ENCODE measurements at places on chromosomes 4 and X.

DNA sequence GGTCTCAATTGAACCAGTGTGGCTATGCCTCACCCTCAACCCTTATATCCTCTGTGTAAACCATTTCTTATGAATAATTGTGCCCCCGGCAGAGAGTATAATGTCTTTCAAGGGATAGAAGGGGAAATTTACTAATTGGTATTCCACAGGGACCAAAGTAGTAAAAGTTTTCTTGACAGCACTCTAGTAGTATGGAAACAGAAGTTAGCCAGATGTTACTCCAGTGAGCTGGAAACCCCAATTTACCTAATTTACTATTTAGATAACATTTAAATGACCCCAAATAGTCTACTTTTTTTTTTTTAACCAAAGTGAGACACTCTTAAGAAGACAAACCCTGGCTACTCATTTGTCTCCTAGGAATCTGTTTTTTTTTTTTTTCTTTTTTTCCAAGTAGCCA lies 32.3 kb downstream of the DTHD1 start:
- DNase-seq, result no peak

DNA sequence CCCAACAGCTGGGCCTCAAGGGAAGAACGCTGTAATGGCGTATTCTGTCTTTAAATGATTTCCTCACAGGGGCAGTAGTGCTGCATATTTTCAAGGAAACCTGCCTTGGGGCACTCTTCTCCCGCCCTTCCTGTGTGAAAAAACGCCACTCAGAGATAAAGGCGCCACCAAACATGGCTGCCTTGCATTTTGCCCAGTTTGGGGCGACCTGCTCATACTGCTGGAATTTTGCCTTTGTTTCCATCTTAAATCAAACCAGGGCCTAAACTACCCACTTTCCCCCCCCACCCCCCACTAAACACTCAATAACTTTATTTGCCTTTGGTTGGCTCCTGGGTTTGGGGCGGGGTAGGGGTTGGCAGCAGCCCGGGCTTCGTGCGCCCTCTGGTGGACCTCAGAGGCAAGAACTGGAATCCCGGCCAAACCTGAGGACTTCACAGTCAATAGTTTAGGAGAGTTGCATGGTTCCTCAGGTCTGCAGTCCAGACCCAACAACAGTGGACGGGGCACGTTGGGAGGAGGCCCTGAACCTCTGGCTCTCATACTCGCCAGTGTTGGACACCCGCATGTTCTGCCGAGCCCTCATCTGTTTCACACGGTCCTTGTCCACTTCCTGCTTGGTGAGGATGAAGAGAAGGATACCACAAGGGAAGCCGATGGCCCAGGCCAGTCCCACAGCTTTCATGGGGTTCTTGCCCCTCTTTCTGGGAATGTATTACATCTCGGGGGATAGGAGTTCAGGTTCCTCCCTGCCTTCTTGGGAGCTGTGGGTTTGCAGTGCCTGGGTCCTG lies 220.1 kb upstream of the STK26 start:
- DNase-seq, result peak; percentile 7

- DNase-seq, result no peak
Observed at GRCh38 chr4:76488888-76489685, 54.1 kb downstream of the SHROOM3 start.

GRCh38 chr4:71974681-71975080 lies 57.1 kb upstream of the NPFFR2 start:
- DNase-seq, result no peak

GRCh38 chrX:19909761-19910160 lies 22.4 kb upstream of the SH3KBP1 start:
- no peak for DNase-seq

DNA sequence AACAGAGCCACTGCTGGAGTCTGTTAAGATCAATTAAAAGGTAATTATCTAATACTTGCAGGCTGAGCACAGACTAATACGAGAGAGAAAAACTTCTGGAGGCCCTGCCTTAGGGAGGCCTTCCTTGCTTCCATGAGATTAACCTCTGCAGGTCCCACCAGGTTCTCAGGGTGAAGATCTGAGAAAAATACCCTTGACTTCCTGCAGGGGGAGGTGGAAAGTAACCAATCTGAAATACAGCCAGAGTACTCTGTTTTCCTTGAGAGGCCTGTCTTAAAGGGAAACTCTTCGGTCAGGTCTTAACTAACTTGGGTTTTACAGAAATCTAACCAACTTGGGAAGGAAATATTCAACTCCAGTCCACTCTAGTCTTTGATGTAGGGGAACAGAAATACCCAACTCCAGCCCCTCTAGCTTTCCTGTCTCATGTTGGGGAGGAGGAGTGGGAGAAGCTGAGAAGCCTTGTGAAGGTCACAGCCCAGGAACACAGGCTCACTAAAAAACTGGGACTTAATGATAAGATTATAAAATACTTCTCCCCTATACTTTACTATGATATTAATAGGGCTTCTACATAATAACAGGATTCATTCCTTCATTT lies 77.1 kb downstream of the TBCK start:
- DNase-seq, result peak; percentile 32

DNA sequence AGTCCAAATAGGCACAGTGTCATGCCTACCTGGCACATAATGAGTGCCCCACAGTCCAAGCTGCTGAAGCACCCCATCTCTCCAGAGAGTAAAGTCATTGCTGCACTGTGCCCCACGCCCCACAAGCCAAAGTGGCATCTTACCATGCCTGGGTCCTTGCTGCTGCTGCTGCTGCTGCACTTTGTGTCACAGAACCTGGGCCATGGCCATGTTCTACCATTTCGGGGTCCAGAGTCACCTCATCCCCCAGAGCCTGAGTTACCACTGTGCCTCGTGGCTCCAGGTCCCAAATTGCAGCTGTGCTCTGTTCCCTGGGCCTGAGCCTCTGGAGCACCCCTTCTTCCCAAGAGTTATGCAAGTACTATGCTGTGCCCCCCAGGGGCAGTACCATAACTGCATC lies 40.5 kb downstream of the SLC10A7 start:
- DNase-seq, result no peak

- no peak for DNase-seq
Observed at GRCh38 chr4:165612936-165613335, 234.1 kb downstream of the CPE start.

DNA sequence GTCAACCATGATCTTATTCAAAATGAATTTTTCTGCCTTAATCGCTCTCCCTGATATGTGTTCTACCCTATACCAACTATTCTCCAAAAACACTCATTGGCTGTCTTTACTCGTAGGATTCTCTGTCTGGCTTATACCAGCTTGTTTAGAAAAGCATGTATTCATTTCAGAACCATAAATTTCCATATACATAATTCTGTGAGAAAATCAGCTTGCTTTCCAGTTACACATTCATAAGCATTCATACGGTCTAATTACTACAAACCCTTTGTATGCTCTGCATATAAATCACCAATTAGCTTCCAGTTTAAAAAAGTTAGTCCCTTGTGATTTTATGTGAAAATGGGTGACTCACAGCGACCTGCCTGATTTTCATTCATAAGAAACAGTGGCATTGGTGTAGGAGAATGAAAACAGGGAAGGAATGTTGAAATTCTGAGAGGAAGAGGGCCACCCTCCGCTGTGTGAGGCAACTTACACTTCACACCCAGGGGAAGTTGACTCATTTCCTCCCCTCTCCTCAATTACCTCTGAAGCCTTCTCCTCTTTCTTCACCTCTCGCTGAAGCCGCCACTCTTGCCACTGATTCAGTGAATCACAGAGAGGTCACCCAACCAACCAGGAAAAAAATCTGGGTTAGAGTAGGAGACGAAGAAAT lies 63.3 kb downstream of the MEPE start:
- peak; percentile 1 for DNase-seq

DNA sequence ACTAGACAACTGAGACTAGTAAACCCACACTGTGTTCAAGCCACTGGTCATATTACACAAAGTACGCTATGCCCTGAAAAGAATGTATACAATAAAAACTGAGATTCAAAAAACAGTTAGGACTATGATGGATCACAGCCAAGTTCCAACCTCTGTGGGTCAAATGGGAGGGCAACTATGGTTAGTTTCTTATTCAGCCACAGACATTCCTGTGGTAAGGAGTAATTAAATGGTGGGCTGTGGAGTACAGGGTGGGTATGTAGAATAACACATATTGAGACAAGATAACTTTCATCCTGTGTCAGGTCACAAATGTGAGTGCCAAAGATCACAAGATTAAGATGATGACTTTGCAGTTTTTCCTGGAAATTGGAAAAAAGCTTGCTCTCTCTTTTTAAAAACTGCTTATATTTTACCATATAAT lies 167.2 kb downstream of the NPNT start:
- no peak for DNase-seq

- DNase-seq, result no peak
Observed at GRCh38 chrX:143027275-143027674, 1.5 kb downstream of the SPANXN4 start.

DNA sequence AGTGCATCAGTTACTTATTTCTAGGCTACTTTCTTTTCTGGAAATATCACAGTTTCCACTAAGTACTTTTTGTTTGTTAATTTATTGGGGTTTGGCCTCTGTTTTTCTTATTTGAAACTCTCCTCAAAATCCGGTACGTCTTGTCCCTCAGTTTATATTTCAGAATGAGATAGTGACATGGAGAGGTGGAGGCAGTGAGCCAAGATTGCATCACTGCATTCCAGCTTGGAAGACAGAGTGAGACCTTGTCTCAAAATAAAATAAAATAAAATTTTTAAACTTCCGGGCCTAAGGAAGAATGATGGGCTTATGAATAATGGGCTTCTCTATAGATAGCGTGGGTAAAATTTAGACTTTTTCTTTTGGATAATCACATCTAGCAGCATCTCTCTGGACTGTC lies 567.8 kb downstream of the TRIML1 start:
- DNase-seq, result no peak

- no peak for DNase-seq
Observed at GRCh38 chrX:136814847-136815750, 34.4 kb upstream of the ARHGEF6 start.

- DNase-seq, result no peak
Observed at GRCh38 chrX:140509468-140510305, 4.8 kb upstream of the SOX3 start.

DNA sequence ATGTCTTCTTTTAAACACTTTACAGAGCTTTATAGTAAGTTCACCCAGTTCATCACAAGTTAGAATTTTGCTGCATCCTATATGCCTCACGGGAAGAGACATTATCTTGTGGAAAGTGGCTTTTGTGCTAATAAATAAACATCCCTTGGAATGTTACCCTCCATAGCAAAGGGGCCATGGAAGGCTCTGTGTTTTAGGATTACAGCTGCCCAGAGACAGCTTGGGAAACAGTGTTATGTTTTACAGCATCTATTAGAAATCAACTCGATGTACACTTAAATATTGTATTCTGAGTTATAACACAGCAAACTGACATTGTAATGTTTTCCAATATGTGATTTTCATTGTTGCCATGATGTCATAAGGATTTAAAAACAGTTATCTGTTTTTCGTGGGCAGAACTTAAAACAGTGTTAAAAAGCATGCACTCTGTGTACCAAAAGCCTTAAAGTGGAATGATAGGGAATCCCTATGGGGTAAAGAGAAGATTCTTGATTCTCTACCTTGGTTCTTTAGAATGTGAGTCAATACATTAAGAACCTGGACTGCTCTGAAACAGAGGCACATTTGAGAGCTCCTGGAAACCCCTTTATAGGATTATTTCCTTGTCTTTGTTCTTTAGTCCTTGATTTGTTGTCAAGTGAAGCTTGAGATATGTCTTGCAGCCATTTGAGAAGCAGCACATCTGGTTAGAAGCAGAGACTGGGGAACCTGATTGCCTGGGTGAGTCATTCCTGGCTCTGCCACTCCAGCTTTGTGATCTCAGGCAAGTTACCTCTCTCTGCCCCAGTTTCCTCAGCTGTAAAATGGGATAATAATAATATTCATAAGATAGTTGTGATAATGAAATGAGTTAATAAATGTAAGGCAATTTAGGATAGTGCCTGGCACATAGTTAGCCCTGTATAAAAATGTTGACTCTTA lies 41.6 kb downstream of the ARHGAP10 start:
- no peak for DNase-seq

DNA sequence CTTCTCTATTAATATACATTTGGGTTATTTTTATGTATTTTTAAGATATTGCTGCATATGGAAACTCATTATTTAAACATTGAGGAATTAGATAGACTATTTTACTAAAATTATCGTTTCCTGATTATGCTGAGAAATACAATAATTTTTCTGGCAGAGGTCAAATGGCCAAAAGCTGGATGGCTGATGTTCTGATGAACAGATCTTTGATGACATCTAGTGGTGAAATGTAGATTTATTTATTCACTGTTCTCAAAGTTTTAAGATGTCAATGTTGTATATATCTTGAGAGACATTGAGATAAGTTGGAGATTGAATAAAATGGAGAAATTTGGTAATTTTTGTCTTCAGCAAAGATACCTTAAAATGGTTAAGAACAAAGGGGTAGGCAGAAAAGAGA lies 96.2 kb downstream of the UGT8 start:
- no peak for DNase-seq

- DNase-seq, result no peak
Observed at GRCh38 chr4:138598226-138598625, 356.1 kb upstream of the SLC7A11 start.

- no peak for DNase-seq
Observed at GRCh38 chr4:82799006-82799881, 648 bp upstream of the SCD5 start.

DNA sequence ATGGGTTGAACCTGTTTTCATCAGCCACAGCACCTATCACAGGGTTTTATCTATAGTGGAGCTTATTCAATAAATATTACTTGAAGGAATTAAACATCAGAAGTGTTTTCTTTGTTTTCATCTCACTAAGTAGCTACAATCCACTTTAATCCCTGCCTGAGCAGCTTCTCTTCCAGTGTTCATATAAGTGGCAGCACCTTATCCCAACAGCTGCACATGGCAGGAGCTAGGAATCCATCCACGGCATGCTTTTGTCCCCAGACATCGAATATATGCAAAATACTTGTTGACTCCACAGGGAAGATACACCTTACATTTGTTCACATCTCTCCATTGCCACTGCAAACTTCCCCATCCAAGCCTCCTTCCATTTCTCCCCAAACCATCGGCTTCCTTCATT lies 549.8 kb upstream of the FAM241A start:
- DNase-seq, result no peak
